ENCODE measurements at places on chromosomes 6 and 20. TPM values are rescaled to one million over a fixed set of nuclear protein-coding genes. Genes with fewer than 3 reads are reported as not detected.

SHLD1 gene
- 5.3 TPM for total RNA-seq

IL17F gene
- not detected for total RNA-seq

GRCh38 chr6:34526241-34526972, 29.7 kb downstream of the SPDEF start:
- DNase-seq, result no peak

GRCh38 chr20:15848126-15848525, 725.1 kb downstream of the KIF16B start:
- no peak for DNase-seq

RNF217 gene
- total RNA-seq, result 8.0 TPM

ERGIC3 gene
- total RNA-seq, result 94.8 TPM

KIF13A gene
- 57.3 TPM for total RNA-seq
